ENCODE measurements at places on chromosomes 2 and 18. TPM values are rescaled to one million over a fixed set of nuclear protein-coding genes. Genes with fewer than 3 reads are reported as not detected.

- no peak for DNase-seq
Observed at GRCh38 chr2:1586923-1587840, 157.1 kb downstream of the PXDN start.

GRCh38 chr2:217801711-217802110, 201.1 kb downstream of the TNS1 start:
- peak; percentile 19 for DNase-seq

DNA sequence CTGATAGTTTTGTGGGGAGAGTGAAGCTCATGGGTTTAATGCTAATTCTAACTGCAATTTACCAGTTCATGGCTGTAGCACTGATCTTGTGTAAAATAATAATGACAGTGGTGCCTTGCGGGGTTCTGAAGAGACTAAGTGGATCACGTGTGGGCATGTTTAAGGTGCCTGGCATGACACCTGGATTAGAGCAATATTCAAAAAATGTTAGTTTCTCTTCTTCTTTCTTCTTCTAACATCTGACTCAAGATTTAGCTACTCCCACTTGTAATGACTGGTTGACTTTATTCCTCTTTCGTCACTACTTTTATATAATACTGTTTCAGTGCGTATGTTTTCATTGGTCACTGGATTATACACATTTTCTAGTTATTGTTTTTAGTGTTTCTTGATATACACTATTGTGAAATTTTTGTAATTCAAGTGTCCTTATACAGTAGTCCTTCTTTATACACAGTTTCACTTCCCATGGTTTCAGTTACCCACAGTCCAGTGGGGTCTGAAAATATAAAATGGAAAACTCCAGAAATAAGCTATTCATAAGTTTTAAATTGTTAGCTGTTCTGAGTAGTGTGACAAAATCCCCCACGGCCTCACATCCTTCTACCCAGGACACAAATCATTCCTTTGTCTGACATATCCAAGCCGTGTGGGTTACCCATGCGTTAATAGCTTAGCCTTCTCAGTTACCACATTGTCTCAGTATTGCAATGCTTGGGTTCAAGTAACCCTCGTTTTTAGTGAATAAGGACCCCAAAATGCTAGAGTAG, 662.2 kb upstream of the CNTNAP5 start:
- DNase-seq: no peak

- peak; percentile 26 for DNase-seq
Observed at GRCh38 chr2:176175709-176176607, 12.5 kb upstream of the HOXD1 start.

DNA sequence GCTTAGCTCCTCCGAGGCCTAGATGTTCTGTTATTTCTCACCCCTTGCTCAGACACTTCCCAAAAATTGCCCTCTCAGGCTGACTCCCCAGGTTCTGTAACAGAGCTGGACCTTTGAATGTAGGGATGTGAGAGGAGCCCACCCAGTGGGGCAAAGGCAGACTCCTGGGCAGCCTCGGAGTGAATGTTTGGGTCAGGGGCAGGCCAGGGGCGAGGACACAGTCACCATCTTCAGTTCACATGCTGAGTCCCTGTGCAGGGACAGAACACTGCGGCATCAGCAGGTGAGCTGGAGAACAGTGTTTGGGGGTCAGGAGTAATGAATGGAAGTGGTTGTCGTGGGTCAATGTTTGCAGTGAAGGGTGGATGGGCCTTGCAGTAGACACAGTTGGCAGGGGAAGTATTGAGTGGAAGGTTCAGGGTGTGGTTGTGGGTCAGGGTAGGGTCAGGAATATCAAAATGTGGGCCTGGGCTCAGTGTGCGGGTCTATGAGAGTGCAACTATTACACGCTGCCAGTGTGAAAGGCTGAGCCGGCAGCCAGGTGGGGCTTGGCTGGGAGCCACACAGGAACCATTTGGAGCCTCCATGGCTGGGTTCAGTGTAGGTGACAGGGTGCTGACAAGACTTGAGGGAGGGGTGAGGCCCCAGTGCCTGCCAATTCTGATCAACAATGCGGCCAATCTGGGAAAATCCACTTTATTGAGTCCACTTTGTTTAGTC, 4.4 kb downstream of the IHH start:
- DNase-seq: no peak

- DNase-seq: no peak
Observed at GRCh38 chr2:33146102-33146501, 199.3 kb downstream of the LTBP1 start.

DNA sequence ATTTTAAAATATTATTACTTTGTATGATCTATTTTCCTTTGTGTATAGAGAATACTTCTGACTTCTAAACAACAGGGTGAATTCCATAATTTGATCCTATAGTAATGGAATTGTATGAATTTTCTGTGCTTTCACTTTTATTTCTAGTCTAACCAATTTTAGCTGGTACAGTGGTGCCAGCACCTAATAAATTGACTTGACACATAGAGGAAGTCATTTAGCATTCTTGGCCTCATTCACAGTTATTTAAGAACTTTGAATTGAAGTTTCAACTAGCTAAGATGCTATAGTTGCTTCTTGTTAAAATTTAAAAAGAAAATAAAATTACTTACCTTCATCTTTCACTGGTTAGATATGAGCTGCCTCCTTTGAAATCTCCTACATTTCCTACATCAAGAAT, 220.4 kb downstream of the CPS1 start:
- no peak for DNase-seq

DNA sequence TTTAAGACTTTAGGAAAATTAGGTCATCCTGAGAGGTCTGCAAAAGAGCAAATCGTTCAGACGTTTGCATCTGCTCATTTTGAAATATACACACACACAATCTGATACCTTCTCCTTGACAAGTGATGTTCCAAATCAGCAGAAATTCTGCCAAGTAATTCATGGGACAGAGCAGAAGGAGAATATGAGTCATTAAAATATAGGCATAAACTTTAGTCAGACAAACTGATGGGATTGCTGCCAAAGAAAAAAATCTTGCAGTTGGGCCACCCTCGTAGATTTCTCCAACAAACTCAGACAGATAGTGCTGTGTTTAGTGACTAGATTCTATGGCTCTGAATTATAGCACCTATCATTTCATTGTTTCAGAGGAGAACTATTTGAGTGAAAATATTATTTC, 336.3 kb downstream of the NYAP2 start:
- peak; percentile 62 for DNase-seq

The SCYGR4 gene
- total RNA-seq: not detected

DNA sequence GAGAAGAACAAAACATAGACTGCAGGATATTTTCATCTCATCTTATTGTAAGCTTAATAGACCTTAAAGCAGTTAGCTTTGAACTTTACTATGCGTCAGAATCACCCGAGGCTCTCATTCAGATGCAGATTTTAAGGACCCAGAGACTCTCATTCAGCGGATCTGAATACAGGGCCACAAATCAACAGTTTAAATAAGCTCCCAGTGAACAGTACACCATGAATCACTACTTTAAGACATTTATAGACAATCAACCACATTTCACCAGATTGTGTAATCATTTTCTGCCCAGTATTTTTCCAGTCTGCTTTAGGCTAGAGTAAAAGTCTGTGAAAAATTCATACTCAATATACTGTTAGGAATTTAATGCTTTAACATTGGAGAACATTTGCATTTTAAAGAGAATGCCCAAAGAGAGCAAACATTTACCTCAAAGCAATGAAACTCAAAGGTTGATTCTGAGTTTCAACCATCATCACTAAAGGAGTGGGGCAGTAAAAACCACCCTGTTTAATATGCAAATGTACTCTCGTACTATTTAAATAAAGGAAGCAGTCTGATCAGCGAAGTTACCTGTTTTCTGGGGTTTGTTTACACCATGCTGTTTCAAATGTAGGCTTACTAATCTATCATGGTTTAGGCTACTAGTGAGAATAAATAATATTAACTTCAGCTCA, 11.0 kb upstream of the ALPK2 start:
- no peak for DNase-seq

The CRYGD gene
- not detected for total RNA-seq

- DNase-seq: no peak
Observed at GRCh38 chr2:236712961-236713673, 143.5 kb downstream of the ACKR3 start.

The GIGYF2 gene
- total RNA-seq: 125 TPM

DNA sequence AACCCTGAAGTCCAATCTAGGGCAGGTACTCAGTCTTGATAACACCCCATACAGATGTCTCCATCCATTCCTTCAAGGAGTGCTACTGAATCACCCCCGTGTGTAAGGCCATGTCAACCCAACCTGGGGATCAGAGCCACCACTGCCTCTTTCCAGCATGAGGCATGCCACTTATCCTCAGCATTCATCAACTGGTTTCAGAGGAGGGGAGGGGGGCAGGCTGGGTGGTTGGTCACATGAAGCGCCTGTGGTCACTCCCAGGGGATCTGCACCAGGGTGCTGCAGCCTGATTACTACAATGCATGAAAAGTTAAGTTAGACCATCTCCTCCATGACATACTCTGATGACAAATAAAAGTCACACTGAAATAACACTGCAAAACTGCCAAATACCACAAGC, 65.0 kb downstream of the UXS1 start:
- no peak for DNase-seq

DNA sequence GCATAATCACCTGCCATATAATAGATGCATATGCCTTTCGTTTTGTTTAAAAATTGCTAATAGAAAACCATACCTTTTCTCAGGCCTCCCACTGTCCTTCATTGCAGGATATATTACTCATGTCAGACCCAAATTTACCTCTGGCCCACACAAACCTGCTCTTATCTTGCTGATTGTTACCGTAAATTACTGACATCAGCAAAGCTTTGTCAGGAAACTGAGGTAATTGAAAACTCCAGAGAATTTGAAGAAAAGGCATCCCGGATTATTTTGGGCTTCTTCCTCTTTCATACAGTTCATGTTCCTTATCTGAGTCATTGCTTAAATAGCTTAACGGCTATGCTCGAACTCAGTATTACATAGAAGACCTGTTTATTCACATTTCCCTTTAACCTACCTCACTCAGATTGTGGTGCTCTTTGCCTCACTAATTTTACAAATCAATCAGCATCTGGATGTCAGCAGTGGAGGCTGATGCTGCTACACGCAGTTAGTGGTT, 145.7 kb downstream of the ZEB2 start:
- no peak for DNase-seq

DNA sequence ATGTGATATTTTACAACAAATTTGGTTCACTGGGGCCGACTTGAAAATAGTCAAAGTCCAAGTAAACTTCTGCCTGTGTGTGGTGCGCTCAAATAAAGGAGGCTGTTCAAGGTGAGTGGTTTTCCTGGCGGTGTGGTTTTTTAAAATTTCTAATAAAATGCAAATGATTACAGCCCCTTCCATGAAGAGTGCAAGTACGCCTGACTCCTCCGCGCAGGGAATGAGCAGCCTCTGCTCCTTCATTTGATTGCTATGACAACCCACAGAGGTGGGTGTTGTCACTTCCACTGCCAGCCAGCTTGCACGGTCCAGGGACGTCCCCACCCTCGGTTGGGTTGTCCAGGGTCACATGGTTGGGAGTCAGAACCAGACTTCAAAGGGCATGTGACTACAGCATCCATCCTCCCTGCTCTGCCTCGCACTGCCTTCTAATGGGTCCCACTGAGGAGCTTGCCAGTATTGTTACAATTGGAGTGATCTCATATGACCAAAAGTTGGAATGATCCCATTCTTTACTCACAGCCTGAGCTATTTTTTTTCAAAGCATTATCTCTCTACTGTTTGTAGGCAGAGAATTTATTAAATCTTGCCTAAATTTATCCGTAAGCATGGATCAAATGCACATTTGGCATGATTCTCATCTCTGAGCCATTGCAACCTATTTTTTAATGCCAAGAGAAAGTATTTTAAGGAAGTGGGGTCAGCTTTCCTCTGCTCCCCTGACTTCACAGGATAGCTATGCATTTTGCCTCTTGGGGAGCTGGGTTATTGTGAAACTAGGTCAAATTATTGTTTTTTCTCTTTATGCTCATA, 121.3 kb downstream of the AGAP1 start:
- peak; percentile 64 for DNase-seq

GRCh38 chr18:51250006-51250405, 52.5 kb upstream of the MEX3C start:
- no peak for DNase-seq

Data from uterus (tissue), 4 donors.